Skin of body (tissue), 3 donors: ENCODE measurements at places on chromosomes 16 and 17. TPM values are rescaled to one million over a fixed set of nuclear protein-coding genes. Genes with fewer than 3 reads are reported as not detected.

Gene CFAP97D1
- total RNA-seq = not detected

Gene OR1A1
- total RNA-seq = not detected

Gene MYL11
- total RNA-seq = 921 TPM

Gene HAP1
- 0.49 TPM for total RNA-seq

Gene GRAP
- total RNA-seq = 2.2 TPM

Gene FBXW10
- total RNA-seq = 0.49 TPM

Gene TLCD1
- total RNA-seq = 1.9 TPM

Gene PSMD7
- total RNA-seq = 49.2 TPM

Gene ASGR1
- total RNA-seq = 3.7 TPM

Gene APOBR
- 1.7 TPM for total RNA-seq

Gene EVI2B
- total RNA-seq = 4.0 TPM

- DNase-seq = peak; percentile 49
These were observed 194.5 kb downstream of the FOXL1 start for GRCh38 chr16:86772671-86773353.

GRCh38 chr17:55303701-55304145, 39.0 kb downstream of the HLF start:
- no peak for DNase-seq

GRCh38 chr16:54143934-54144571, 142.5 kb downstream of the IRX3 start:
- no peak for DNase-seq

DNA sequence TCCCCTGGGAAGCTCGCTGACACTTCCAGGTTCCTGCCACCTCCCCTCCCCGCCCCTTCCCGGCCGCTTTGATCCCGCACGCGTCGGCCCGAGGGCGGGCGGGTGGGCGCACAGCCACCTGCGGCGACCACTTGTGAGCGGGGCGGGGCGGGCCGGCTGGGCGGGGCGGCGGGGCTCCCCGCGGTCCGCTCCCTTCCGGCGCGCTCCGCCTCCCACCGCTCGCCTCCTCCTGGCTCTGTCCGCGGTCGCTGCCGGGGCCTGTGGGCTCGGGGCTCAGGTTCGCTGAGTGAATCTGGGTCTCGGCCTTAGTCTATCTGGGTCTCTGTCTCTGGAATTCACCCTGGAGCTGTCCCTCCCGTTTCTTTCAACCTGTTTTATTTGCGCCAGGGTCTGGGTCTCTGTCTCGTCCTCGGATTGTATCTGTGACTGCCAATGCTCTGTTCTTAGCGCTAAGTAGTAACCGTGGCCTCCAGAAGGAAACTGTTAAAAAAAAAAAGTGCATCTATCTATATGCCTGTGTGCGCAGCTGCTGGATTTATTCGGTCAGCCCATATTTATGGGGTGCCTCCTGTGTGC, 2.7 kb upstream of the HES7 start:
- no peak for DNase-seq

DNA sequence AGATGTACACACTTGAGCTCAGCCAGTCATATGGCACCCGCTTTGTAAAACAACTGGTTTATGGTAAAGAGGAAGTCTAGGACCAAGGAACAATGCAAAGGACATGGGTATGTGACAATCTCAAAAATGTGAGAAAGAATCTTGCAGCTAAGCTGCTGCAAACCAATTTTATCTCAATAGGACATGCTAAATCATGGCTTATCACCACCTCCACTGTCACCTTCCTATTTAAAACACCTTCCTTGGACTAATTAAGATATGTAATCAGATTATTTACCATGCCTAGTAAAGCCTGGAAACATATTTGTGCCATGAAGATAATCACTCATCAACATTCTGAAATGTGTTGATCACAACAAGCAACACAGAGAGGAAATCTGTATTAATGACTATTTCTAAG, 622.7 kb downstream of the CDH11 start:
- DNase-seq = no peak

- DNase-seq = no peak
These were observed 166.8 kb downstream of the SOX9 start for GRCh38 chr17:72287586-72287985.

DNA sequence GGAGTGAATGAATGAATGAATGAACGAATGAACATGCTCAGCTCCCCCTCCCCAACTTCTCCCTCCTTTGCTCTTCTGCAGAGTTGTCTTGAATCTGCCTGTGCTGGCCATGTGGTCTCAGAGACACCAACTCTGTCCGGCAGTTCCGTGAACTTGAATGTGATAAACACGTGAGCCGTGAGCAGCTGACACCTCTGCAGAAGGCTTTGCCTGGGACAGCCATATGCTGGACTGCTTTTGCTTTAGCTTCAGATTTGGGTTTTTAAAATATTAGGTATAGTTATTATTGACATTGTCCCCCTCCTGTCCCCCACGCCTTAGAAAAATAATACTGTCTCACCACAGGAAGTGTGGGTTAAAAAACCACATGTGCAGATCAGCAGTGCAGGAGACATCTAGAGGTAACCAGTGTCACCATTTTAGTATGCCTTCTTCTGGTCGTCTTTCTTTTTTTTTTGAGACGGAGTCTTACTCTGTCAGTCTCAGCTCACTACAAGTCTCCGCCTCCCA, 83.8 kb downstream of the ABCC1 start:
- DNase-seq = no peak

GRCh38 chr17:11935734-11936406, 61.4 kb downstream of the ZNF18 start:
- peak; percentile 43 for DNase-seq

GRCh38 chr17:40535924-40536294, 29.4 kb downstream of the CCR7 start:
- DNase-seq = no peak

DNA sequence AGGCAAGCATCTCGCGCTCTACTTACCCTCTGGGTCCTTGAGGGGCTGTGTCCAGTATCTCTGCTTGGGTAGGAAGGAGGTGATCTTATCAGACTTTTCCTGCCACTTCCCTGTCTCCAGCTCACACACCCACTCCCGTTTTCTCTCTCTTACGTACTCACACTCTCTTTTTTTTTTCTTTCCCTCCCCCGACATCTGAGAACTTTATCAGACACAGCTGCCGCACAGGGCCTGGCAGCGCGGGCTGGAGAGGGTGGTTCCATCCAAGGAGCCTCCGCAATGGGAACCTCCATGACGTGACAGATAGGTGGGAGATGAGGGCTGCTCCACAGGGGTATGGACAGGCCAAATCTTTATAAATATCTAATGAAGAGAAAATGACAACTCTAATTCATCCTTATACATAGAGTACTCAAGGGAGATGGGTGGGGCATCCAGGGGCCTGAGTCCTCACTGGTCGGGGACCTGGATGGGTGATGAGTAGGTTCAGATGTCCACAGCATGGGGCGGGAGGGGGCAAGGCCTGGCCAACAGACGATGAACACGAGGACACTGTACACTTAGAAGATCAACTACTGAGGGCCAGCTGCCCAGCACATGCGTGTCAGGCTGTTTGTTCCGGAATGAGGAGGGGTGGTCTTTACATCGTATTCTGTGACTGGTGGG, 23.3 kb downstream of the MINK1 start:
- no peak for DNase-seq

GRCh38 chr16:81035975-81036750, 521 bp downstream of the ATMIN start:
- no peak for DNase-seq

GRCh38 chr17:2701161-2701995, 10.2 kb downstream of the CLUH start:
- no peak for DNase-seq

DNA sequence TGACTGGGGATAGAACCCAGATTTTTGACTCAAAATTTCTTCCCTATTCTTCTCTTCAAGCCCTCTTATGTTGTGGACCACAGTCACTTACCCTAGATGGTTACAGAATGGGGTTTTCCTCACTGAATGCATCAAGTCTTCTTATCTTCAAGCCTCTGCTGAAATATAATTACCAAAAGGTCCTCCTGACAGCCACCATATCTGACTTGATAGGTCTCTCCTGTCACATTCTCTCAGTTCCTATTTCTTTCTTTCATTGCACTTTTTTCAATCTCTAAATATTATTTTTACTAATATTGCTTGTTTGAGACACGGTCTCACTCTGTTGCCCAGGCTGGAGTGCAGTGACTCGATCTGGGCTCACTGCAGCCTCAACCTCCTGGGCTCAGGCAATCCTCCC, 1.1 kb upstream of the COPZ2 start:
- no peak for DNase-seq

- no peak for DNase-seq
These were observed 2.1 kb downstream of the MT1X start for GRCh38 chr16:56684256-56684925.

GRCh38 chr16:80569440-80570105, 28.8 kb downstream of the DYNLRB2 start:
- DNase-seq = no peak

DNA sequence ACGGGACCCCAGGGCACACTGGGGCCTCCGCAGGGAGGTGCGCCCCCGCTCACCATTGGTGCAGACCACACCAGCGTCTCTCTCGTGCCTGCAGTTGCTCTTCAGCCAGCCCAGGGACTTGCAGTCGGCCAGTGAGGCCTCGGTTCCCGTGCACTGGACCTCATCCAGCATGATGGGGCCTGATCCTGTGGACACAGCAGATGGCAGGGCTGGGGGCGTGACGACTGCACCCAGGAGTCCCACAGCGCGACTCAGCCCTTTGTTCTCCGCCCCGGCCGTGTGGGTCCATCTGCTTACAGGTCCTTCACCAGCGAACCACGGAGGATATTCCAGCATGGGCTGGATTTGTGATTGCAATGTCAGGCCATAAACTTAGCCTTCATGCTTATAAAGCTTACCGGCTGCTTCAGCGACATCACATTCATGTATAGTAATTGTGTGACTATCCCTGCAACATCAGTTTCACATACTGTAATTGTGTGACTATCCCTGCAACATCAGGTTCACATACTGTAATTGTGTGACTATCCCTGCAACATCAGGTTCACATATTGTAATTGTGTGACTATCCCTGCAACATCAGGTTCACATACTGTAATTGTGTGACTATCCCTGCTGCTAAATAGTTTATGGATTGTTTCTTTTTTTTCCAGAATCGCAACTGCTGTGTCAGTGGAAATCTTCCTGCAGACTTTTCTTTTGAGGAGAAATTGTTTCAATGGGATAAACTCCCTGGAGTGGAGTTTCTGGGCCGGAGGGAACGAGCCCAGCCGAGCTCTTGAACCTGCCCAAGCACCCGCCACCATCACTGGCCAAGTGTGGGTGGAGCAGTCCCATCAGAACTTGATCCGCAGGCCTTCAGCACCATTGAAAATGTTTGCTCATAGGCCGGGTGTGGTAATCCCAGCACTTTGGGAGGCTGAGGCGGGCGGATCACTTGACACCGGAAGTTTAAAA, 4.8 kb downstream of the LGALS3BP start:
- DNase-seq = peak; percentile 93

DNA sequence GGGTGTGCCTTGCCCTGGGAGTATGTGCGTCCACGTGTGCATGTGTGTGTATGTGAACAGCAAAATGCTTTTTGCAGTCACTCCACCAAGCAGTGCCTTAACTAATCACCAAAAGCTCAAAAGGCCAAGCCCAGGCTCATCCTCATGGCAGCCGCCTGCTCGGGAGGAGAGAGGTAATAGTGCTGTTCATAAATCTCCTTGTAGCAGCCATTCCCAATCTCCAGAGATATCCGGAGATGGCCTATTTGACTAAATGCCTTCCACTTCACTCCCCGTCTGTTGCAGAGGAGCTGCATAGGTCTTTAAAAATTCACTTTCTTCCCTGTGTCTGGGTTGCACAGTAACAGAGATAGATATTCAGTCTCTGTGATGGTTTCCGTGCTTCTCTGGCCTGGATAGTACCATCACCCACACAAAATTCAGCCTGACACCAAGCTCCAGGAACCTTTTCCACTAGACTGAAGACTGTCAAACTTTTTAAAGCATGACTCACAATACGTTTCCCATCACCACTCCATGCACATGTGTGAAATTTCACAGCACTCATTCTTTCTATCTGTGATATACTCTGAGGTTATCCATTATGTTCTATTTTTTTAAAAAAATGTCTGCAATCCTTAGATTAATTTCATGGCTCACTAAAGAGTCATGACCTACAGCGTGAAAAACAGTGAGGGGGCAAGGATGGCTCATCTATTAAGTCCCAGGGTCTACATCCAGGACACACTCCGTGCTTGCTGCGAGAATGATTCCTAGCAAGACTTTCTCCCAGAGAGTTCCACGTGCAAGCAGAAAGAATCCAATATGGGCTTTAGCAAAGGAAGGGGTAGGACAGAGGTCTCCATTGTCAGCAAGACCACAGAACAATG, 357.8 kb downstream of the GRIN2A start:
- no peak for DNase-seq

- DNase-seq = no peak
These were observed 70.7 kb downstream of the TEX14 start for GRCh38 chr17:58621174-58621573.

GRCh38 chr16:52874042-52874441, 178.7 kb downstream of the CHD9NB start:
- DNase-seq = no peak

DNA sequence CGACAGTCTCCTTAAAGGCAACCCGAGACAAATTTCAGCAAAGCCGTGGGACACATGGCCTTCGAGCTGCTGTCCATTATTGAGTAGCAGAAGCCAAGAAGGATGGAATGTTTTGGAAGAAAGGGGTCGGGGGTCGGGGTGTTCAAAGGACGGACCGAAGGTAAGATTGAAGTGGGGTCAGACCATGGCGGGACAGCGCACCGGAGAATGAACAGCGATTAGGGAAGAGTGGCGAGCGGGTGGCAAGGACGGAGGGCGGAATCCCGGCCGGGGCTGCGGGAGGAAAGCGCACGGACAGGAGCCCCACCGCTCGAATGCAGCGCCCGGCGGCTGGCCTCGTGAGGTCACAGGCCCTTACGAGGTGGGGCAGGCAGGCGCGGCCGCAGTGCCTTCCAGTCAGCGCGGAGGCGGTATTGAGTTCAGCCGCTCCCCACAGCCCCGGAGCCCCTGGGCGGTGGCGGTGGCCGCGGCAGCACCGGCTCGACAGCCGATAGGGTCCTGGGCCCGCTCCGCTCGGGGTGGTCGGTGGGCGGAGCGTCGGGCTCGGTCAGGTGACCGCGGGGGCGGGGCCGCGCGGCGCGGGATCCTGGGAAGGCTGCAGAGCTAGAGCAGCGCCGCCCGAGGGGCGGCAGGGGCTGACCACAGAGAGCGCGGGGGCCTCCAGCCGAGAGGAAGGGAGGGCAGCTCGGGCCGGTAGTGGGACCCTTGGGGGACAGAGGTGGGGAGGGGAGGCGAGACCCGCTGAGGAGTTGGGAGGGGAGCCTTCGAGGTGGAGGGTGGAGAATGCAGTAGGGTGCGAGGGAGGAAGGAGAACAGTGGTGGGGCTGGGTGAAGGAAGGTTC, at the start of gene EFCAB13:
EFCAB13 (plus strand) TSS at position 574 of the 842 bp plus-strand sequence. CDS start 4,399 bp downstream, outside the sequence.
- DNase-seq = peak; percentile 84

GRCh38 chr17:34452769-34453168, 89.7 kb upstream of the CCL1 start:
- DNase-seq = no peak

DNA sequence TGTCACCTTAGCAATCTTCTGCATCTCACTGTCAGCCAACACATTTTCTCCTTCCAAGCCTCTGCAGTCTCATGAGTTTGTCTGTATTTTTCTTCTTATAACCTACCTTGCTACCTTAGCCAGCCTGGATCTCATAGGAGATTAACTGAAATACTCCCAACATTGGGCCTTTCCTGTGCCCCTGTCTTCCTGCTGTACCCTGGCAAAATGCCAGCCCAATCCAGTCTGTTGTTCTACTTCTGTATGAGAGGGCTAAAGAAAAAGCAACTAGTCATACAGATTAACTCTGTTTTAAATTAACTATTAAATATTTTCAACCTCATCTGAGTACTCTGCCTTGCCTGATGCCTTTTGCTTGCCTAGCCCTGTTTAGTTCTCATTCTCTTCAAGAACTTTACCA, 18.4 kb downstream of the GOSR1 start:
- no peak for DNase-seq

GRCh38 chr16:4514606-4515005, 24.0 kb downstream of the CDIP1 start:
- DNase-seq = no peak
